ENCODE measurements at places on chromosomes 6 and 20.

GRCh38 chr20:51766994-51767866 lies 960 bp downstream of the ATP9A start:
- DNase-seq, result peak; percentile 2

- no peak for DNase-seq
These were observed 71.2 kb downstream of the LY86 start for GRCh38 chr6:6659600-6660327.

DNA sequence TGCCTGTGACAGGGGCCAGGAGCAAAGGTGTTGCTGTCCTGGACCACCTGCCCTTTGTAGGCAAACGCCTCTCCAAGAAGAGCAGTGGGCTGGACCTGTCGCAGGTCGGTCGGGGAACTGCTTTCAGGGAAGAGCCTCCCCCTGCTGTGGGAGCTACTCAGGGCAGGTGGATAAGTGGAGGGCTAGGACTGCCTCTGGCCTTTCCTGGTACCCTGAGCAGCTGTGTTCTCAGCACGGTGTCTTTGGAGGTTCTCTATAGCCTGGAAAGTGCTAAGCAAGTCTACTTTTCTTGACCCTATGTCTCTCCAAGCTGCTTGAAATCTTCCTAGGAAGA lies 35.0 kb downstream of the BPIFB1 start:
- DNase-seq, result no peak

GRCh38 chr6:3348821-3349220 lies 90.1 kb downstream of the PSMG4 start:
- no peak for DNase-seq

DNA sequence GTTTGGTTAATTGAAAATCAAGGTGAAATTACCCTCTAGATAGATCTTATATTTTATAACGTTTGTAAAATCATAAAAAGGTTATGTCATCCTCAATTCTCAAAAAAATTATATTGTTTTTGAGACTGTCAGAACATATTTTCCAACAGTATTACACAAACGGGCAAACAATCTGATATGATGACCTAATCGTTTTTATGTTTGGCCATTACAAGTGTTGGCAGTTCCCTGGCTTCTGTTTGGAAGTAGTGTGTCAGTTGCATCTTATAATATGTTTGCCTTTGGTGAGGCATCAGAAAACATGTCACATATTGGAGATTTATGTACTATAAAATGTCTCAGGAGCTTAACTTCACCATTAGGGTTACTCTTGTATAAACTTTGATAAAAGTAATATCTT lies 308.1 kb upstream of the EPHA7 start:
- no peak for DNase-seq

DNA sequence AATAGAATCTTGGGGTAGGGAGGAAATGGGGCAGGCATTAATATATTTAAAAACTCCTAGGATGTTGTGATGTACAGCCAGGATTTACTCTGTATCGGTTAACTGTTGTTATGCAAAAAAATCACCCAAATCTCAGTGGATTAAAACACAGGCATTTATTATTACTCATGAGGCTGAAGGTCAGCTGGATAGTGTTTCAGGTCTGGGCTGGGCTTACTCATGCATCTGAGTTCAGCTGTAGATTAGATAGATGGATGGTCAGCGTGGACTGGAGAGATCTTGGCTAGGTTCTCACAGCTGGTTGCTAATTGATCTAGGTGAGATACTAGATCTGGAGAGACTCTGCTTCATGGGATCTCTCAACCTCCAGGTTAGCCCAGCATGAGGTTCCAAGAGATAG lies 131.4 kb downstream of the BTBD3 start:
- DNase-seq, result no peak

GRCh38 chr6:71678091-71678490 lies 208.3 kb upstream of the RIMS1 start:
- DNase-seq, result no peak

DNA sequence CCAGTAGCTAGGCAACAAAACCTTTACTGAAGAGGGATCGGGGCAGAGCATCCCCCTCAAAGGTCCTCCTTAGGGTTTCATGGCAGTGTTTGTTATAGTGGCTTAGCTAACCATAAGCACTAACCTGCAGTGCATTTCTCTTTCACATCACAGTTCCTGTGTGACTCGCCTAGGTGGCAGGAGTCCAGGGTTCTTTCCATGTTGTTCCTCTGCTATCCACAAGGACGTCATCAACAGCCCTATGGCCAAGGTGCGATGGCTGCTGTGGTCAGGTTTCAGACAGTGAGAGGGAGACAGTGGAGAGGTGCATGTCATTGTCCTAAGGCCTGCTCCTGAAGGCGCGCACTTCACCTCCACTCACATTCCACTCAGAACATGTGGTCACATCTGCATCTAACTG lies 38.8 kb upstream of the FOXA2 start:
- DNase-seq, result no peak

DNA sequence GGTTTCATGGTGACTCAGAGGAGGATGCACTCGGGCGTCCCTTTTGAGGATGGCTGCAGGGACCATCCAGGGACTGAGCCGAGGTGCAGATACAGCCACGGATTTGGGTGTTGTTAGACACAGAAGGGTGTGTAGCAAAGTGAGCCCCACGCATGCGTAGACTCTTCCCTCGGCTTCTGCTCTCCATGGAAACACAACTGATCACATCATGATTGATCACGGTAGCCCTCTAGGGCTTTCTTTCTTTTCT lies 606 bp upstream of the ULBP1 start:
- DNase-seq, result no peak

- no peak for DNase-seq
These were observed 250.1 kb downstream of the ATXN1 start for GRCh38 chr6:16511040-16511660.

- DNase-seq, result no peak
These were observed 32.1 kb upstream of the COL21A1 start for GRCh38 chr6:56279331-56280080.

GRCh38 chr6:100177956-100178355 lies 183.9 kb upstream of the MCHR2 start:
- no peak for DNase-seq

DNA sequence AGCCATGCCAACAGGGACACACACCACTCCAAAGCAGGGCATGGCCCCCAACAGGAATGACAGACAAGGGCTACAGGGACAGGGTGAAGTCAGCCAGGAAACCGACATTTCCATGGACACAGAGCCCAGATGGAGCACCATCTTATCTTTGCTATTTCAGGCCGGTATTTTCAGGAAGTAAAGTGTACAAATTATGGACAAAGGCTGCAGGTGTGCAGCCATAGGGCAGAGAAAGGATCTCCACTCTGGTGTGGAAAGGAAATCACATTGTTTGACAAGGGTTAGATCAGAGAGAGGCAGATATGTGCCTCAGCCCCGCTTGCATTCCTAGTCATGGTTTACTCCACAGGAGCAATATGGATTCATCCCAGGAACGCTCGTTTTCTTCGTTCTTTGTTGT lies 81.7 kb upstream of the SLC22A23 start:
- DNase-seq, result no peak

- no peak for DNase-seq
These were observed 99.4 kb upstream of the GRIK2 start for GRCh38 chr6:101294051-101294638.

DNA sequence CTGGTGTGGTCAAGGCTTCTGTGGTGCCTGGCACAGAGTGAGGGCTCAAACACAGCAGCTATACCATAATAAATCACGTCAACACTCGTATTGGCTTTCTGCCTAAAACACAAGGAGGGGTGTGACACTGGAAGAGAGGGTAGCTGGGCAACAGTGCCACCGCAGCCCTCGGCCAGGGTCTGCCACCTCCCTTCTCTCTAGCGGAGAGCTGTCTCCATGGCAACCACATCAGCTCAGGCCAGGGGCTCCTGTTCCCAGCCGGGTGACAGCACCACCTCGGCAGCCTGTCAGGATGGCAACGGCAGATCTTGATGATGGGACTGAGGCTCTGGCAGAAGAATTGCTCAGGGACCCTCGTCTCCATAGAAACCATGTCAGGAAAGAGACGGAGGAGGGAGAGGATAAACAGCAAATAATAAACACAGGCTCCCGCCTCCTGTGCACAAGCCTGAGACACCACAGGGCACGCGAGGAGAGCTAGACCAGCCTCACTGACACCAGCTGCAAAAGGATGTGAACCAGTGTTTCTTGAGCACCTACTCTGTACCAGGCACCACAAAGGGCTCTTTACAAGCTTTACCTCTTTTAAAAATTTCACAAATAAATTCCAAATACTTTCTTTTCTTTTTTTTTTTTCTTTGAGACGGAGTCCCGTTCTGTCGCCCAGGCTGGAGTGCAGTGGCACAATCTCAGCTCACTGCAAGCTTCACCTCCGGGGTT lies 50.4 kb upstream of the TLDC2 start:
- no peak for DNase-seq

DNA sequence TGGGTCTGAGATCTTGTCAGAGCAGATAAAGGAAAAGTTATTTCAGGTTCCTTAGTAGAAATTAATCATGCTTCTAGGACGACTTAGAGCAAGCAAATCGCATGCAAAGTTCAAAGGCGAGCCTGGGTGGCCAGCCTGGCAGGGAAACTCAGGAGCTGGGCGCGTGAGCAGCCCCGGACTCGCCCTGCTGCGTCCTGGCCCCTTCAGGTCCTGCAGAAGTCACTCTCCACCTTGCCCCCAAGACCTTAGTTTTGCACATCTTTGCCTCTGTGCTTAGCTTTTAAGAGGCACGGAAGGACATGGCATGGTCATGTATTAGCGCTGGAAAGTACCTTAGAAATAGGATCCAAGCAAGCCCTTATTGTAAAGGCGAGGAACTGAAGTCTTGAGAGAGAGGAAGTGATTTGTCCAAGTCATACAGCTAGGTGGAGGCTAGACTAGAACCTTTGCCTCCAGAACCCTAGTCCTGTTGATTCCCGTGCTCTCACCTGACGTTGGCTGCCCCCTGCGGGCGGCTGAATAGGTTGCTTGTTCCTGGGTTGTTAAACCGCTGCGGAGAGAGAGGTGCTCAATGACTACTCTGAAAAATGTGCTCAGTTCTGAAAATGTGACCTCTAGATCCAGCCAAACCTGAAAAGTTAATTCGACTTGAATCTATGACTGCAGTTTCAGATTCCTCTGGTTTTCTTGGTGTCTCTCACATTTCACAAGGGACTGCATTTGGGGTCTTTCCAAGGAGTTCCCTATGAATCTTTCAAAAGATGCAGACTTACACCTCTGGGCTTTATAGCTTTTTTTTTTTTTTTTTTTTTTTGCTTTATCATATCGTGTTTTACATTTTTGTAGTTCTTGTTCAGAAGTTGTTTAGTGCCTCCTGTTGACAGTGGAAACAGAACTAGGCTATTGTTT lies 2.7 kb downstream of the MYB start:
- DNase-seq, result peak; percentile 59

DNA sequence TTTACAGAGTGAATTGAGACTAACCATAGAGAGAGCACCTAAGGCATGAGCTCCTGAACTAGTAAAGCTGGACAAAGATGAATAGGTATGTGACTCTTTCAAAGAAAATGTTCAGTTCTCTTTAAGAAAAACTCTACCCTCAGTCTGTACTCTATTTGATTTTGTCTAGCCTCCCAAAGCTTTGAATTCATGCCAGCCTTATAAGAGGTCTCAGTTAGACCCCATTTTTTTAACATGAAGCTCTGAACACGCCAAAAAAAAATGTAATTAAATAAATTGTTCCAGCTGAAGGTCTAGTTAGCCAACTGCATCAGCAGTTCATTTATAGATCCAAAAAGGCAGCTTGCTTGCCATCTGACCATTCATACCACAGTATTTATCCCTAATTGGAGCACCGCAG lies 71.6 kb downstream of the COL9A1 start:
- DNase-seq, result no peak

DNA sequence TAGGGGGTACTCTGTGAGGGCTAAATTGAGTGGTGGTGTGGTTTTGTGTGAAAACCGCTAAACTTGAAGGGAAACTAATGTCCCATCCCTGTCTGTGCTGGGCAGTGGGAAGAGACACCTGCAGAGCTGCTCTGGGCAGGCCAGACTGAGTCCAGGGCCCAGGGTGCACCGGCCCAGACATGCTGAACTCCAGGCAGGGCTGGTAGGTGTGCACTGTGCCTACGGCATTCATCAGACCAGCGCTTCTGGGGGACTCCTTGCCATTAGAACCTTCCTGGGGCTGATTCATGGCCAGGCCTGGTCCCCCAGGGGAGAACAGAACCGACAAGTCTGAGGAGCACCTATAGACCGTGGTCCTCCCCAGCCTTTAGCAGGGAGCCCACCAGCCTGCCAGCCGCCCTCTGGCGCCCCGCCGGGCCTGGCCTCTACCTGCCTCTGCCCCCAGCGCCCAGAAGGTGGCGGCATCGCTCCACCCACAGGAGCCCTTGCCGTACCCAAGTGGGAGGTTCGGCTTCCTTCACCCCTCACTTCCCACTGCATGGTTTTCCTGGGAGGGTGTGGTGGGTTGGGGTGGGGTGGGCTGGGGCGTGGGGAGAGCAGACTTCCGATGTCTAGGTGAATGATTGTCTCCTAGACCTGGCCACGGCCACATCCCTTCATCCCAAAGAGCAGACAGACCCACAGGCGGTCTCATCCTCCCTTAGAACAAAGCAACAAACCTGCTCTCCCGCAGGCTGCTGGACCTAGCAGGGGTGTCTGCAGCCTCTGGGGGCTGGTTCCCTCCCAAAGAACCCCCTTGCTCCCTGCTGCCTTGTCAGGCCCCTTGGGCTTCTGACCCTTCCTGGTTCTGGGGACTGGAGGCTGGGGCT lies 15.5 kb downstream of the CCDC167 start:
- DNase-seq, result peak; percentile 66

DNA sequence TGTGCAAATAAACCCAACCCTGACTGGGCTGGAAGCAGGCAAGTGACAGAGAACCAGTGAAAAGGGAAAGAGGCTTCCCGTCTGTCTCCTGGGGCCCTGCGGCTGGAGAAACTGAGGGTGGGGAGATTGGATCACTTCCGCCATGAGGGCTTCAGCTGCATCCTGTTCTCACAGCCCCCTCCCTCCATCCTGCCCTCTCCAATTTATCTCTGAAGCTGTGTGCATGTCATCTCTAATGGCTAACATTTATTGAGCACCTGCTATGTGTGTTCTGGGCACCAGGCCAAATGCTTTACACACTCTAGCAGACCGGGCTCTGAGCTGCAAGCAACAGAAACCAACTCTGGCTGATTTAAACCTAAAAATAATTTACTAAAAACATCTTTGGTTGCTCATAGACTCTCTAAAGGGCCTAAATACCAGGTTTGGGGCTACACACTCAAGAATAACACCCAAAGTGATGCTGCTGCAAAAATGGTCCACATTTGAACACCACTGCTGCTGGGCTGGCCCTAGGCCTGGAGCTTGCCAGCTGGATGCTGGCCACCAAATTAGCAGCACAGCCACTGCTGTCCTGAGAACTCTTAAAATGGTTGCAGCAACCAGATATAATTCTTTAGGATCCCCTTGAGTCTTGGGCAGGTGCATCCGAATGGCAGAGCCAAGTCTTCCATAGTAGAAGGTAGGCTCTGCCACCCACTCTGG lies 123.6 kb upstream of the LRFN2 start:
- DNase-seq, result no peak

- no peak for DNase-seq
These were observed 74.6 kb downstream of the GPX5 start for GRCh38 chr6:28600245-28600644.

DNA sequence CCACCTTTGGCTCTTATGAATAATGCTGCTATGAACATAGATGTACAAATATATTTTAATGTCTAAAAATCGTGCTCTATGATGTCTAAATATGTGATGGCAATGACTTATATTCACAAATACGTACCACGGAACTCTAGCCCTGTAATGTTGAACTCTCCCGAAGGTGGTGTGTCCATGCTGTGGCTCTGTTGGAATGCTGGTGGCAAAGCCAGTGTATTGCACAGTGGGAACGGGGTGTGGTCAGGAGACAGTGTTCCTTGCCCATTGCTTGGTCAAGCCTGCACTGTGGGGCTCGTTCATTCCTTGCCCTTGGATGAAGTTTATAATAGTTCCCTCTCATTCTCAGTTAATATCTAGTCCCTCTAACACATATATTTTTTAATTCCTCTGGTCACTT lies 109.6 kb downstream of the MTHFD1L start:
- no peak for DNase-seq

- DNase-seq, result no peak
These were observed 98.2 kb downstream of the BCAS1 start for GRCh38 chr20:53972179-53972578.
